Smooth muscle cell of bladder (primary cell): ENCODE measurements at places on chromosomes 2 and 18. TPM values are rescaled to one million over a fixed set of nuclear protein-coding genes. Genes with fewer than 3 reads are reported as not detected.

The NRP2 gene
- 65.8 and 155 TPM in 2 replicates for total RNA-seq

The ANKRD44 gene
- 4.9 and 6.0 TPM in 2 replicates for total RNA-seq

The MYCN gene
- not detected in 2 replicates for total RNA-seq

The DNER gene
- 0.43 and 0.83 TPM in 2 replicates for total RNA-seq

The ANXA4 gene
- total RNA-seq, result 50.9 and 87.0 TPM in 2 replicates

The UGT1A10 gene
- total RNA-seq, result 0.43 and 0.83 TPM in 2 replicates

The SNORC gene
- total RNA-seq, result 0.57 and 0.92 TPM in 2 replicates

The FRZB gene
- total RNA-seq, result 0.09 TPM in 1 of 2 replicates, not detected in the other

The SERPINB10 gene
- total RNA-seq, result not detected in 2 replicates

The DCAF17 gene
- 17.1 and 23.4 TPM in 2 replicates for total RNA-seq

The CPS1 gene
- total RNA-seq, result 15.5 and 18.4 TPM in 2 replicates

The CXCR1 gene
- not detected in 2 replicates for total RNA-seq

The DNAJC5G gene
- not detected in 2 replicates for total RNA-seq

The PTPRN gene
- total RNA-seq, result 6.4 and 57.0 TPM in 2 replicates

The TLX2 gene
- not detected in 2 replicates for total RNA-seq

The ALLC gene
- not detected in 2 replicates for total RNA-seq

The FOXI3 gene
- total RNA-seq, result not detected in 2 replicates

The KHK gene
- total RNA-seq, result 0.43 and 0.55 TPM in 2 replicates

The TTR gene
- total RNA-seq, result not detected in 2 replicates
